GM23338 (cell line): ENCODE measurements at places on chromosomes 1 and 21. TPM values are rescaled to one million over a fixed set of nuclear protein-coding genes. Genes with fewer than 3 reads are reported as not detected.

DNA sequence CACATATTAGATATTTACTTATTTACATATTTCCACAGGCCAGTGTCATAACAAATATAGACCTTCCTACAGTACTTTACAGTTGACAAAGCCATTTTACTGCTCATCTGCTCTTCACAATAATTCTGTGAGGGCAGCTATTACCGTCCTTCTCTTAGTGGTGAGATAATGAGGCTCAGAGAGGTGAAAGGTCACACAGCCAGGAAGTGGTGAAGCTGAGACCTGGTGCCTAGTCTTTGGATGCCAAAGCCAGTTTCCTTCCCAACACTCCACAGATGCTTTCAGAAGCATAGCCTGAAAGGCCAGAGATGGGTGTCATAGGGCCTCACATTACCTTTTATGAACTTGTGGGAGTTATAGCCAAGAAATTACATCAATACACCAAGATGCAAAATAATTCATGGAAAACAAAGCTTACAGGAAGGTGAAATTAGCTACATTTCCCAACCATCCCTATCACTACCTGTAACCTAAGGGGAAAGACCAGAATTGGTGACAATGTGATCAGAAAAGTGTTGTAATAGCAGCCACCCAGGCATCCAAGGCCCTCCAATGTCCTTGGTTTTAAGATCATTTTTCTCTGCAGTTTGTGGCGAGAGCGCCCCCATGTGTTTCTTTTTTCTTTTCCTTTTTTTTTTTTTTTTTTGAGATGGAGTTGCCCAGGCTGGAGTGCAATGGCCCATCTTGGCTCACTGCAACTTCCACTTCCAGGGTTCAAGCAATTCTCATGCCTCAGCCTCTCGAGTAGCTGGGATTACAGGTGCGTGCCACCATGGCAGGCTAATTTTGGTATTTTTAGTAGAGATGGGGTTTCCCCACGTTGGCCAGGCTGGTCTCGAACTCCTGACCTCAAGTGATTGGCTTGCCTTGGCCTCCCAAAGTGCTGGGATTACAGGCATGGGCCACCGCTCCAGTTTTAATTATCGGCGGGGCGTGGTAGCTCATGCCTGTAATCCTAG is 26.5 kb upstream of the RPL11 start:
- H3K4me1 ChIP-seq: no peaks in the 10 kb centered on the region
- no peaks in the 10 kb centered on the region for H3K27me3 ChIP-seq

DNA sequence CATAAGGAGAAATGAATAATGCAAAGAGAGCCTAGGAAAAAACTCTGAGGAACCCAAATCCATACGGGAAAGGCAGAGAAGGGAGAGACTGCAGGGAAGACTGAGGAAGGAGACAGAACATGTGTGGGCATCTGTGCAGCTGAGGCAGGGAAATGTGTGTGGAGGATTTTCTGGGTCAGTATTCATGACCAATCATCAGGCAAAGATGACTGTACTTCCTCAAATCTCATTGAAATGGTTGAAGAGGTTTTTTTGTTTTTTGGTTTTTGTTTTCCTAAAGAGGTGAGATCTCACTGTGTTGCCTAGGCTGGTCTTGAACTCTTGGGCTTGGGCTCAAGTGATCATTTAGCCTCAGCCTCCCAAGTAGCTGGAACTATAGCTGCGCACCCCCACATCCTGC is 15.7 kb downstream of the DIP2A start:
- no peaks in the 10 kb centered on the region; the same call in 1 of the 2 replicates for H3K4me1 ChIP-seq
- no peak overlapping the region for H3K27ac ChIP-seq
- no peak for DNase-seq
- no peaks in the 10 kb centered on the region for H3K27me3 ChIP-seq
- H3K4me3 ChIP-seq: no peak overlapping the region

DNA sequence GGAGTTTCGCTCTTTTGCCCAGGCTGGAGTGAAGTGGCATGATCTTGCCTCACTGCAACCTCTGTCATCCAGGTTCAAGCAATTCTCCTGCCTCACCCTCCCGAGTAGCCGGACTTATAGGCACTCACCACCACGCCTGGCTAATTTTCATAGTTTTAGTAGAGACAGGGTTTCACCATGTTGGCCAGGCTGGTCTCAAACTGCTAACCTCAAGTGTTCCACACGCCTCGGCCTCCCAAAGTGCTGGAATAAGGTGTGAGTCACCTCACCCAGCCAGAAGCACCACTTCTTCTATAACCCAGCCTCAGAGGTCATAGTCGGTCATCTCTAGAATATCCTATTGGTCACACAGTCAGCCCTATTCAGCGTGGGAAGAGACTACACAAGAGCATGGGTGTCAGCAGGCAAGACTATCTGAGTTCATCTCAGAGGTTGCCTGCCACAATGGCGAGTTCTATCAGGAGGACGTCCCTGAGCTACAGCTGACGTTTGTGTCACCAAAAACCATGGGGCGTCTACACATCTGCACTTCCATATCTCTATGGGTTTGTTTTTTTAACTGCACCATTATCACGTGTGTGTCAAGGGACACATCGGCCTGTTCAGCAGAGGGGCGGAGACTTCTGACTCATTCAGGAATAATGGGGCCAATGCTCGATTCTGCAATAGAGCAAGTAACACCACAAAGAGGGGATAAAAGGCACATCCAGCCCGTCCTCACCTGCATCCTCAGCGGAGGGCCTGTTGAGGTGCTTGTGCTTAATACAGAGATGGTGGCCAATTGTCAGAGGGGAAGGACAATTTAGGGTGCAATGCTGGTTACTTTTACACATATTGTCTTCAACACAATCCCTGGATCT is 256.3 kb upstream of the IRF2BP2 start:
- no peak overlapping the region for H3K27ac ChIP-seq
- H3K27me3 ChIP-seq: no peaks in the 10 kb centered on the region
- no peaks in the 10 kb centered on the region for H3K4me1 ChIP-seq
- no peak for DNase-seq

- H3K4me1 ChIP-seq: peaks cover 28% of the 10 kb centered on the region
- H3K36me3 ChIP-seq: no peaks in the 10 kb centered on the region
- peak overlapping the region; percentile 68 for H3K4me3 ChIP-seq
- no peak for DNase-seq
- no peak overlapping the region for H3K27ac ChIP-seq
- peaks cover 70% of the 10 kb centered on the region for H3K27me3 ChIP-seq
These were observed 258 bp upstream of the SYPL2 start for GRCh38 chr1:109466125-109466451.

GRCh38 chr21:21614966-21615365 is 616.8 kb downstream of the NCAM2 start:
- H3K4me1 ChIP-seq: no peaks in the 10 kb centered on the region
- H3K4me3 ChIP-seq: no peak overlapping the region
- H3K36me3 ChIP-seq: no peaks in the 10 kb centered on the region
- H3K27me3 ChIP-seq: no peaks in the 10 kb centered on the region
- no peak overlapping the region for H3K27ac ChIP-seq

GRCh38 chr1:86773341-86774288 is 69.2 kb downstream of the SH3GLB1 start:
- H3K27ac ChIP-seq: no peak overlapping the region
- peaks cover 16% of the 10 kb centered on the region for H3K4me1 ChIP-seq
- no peaks in the 10 kb centered on the region for H3K27me3 ChIP-seq
- no peak overlapping the region for H3K4me3 ChIP-seq

GRCh38 chr21:41333752-41334151 is 17.2 kb downstream of the FAM3B start:
- H3K36me3 ChIP-seq: no peaks in the 10 kb centered on the region
- H3K27me3 ChIP-seq: no peaks in the 10 kb centered on the region
- H3K4me3 ChIP-seq: no peak overlapping the region
- DNase-seq: no peak
- H3K27ac ChIP-seq: no peak overlapping the region
- no peaks in the 10 kb centered on the region for H3K4me1 ChIP-seq

- no peak overlapping the region for H3K27ac ChIP-seq
- no peak overlapping the region for H3K4me3 ChIP-seq
- DNase-seq: no peak
- H3K4me1 ChIP-seq: no peaks in the 10 kb centered on the region
- H3K27me3 ChIP-seq: no peaks in the 10 kb centered on the region
These were observed 4.8 kb upstream of the COA6 start for GRCh38 chr1:234368320-234369032.

DNA sequence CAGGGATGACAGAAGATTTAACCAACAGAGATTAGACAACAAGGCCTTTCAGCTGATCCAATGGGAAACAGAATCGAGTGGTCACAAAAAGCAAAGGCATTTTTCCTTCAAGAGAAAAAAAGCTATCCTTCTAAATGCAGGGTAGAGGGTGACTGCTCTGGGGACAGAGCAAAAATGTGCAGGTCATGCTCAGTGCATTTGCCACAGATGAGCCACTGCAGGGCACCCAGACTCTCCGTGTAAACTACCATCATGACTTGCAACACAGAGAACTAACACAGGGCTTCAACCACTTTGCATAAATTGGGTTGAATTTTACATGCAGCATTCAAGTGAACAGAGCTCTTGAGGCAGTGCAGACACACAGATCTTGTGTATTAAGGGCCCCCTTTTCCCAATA is 56.8 kb downstream of the PRKAB2 start:
- no peaks in the 10 kb centered on the region for H3K27me3 ChIP-seq
- H3K4me1 ChIP-seq: no peaks in the 10 kb centered on the region
- no peak for DNase-seq
- no peaks in the 10 kb centered on the region for H3K36me3 ChIP-seq

TP73 gene
- total RNA-seq: 1.8 and 3.4 TPM in 2 replicates

NVL gene
- 35.3 and 44.4 TPM in 2 replicates for total RNA-seq

- peaks cover 44% of the 10 kb centered on the region for H3K27me3 ChIP-seq
- H3K36me3 ChIP-seq: no peaks in the 10 kb centered on the region
- H3K4me1 ChIP-seq: peaks cover 7% of the 10 kb centered on the region; the same call in 1 of the 2 replicates
- H3K4me3 ChIP-seq: peak overlapping the region; percentile 85
- peak; percentile 78 for DNase-seq
- H3K27ac ChIP-seq: no peak overlapping the region
These were observed 720 bp downstream of the SUSD4 start for GRCh38 chr1:223363057-223363855.

GRCh38 chr1:37372302-37372701 is 102.1 kb upstream of the ZC3H12A start:
- no peaks in the 10 kb centered on the region for H3K27me3 ChIP-seq
- DNase-seq: no peak
- H3K36me3 ChIP-seq: no peaks in the 10 kb centered on the region
- H3K4me1 ChIP-seq: no peaks in the 10 kb centered on the region
- no peak overlapping the region for H3K27ac ChIP-seq

MTF1 gene
- 4.5 and 5.7 TPM in 2 replicates for total RNA-seq

GRCh38 chr1:159936273-159936904 is 9.0 kb downstream of the IGSF9 start:
- H3K4me1 ChIP-seq: peaks cover 19% of the 10 kb centered on the region
- no peaks in the 10 kb centered on the region for H3K27me3 ChIP-seq
- H3K27ac ChIP-seq: peak overlapping the region; percentile 45; the same call in 1 of the 2 replicates
- 0 out of 2 replicates have a peak, but pooled peaks cover 12% of the 10 kb centered on the region for H3K36me3 ChIP-seq
- peak; percentile 79 for DNase-seq

DNA sequence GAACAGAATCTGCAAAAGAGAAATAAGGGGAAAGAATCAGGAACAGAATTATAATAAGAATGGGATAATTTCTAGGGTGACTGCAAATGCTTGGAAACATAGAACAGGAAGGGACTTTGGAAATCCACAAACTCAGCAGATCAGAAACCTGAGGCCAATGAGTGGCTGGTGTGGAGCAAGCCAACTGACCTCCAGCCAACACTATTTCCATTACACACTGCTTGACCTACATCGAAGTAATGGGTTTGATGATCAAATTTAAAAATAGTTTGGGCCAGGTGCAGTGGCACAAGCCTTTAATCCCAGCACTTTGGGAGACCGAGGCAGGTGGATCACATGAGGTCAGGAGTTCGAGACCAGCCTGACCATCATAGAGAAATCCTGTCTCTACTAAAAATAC is 284.9 kb downstream of the GRIK1 start:
- H3K4me1 ChIP-seq: no peaks in the 10 kb centered on the region; the same call in 1 of the 2 replicates
- no peaks in the 10 kb centered on the region for H3K36me3 ChIP-seq
- H3K27ac ChIP-seq: no peak overlapping the region
- no peaks in the 10 kb centered on the region for H3K27me3 ChIP-seq
- no peak overlapping the region for H3K4me3 ChIP-seq
